NCI-H1694 treated with DMSO at 0.1 percent for 48 hours (cell line): ENCODE measurements at places on chromosomes 16 and 17.

DNA sequence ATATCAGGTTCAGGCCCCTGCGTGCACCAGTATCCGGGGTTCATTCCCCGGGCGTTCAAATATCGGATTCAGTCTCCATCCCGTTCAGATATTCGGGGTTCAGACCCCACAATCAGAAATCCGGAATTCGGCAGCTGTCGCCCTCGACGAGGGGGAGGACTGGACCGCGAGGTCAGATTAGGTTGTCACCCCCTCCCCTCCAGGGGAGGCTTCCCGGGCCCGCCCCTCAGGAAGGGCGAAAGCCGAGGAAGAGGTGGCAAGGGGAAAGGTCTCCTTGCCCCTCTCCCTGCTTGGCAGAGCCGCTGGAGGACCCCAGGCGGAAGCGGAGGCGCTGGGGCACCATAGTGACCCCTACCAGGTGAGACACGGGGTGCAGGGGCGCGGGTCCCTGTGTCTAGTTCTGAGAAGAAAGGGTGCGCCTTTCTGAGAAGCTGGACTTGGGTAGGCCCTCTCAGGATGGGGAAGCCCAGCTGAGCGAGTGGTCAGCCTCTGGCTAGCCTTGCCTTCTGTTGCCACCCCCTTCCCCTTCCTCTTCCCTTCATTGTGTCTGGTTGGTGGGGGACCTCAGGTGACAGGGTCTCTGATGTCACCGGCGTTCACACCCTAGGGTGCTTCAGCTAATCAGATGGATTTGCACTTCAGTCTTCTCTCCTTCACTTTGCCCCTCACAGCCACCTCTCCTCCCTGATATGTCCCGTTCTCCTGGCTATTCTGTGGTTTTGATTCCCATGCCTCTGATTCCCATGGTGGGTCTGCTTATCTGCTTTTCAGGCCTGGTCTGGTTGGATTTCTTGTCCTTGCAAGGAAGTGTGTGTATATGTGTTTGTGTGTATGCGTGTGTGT, 844 bp downstream of the TAOK2 start:
- no peak for DNase-seq

- DNase-seq: no peak
Observed at GRCh38 chr17:7854851-7855659, at the start of gene TMEM88. Gene TMEM88, plus strand, starts transcription at chr17:7855066. Its CDS starts 9 bp downstream, at chr17:7855075.

- no peak for DNase-seq
Observed at GRCh38 chr16:20107083-20107482, 33.4 kb upstream of the GPR139 start.

GRCh38 chr17:45345554-45346215, 28.9 kb upstream of the MAP3K14 start:
- no peak for DNase-seq

DNA sequence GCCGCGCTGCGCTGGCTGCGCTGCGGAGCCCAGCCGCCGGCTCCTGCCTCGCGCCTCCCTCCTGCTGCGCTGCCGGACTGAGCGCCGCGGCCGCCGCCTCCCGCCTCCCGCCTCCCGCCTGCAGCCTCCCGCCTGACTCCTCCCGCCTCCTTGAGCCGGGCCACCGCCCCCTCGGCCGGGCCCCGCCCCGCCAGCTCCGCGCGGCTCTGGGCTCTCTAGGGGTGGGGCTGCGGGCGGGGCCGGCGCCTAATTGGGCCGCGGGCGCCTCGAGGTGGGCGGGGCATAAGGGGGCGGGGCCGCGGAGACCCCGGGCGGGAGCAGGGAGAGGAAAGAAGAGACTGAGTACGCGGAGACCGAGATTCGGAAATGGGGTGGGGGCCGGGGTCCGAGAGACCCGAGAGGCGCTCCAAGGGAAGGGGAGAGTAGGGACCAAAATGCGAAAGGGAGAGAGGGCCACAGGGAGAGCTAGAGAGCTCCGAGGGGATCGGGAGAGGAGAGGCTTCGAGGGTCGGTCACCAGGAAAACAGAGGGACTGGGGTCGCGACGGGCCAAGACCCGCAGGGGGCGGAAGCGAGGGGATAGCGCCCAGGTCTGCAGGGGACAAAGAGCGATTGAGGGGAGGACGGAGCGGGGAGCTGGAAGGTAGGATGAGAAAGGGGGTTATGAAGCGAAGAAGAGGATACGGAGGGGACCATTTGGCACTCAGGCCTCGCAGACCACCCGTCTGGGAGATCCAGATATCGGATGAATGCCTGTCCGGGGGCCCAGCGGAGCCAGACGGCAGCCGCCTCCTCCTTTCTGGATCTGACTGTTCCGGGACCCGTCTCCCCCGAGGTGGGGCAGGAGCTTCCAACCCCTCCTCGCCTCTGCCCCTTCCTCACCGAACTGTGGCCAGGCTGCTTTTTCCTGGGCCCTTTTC, at the start of gene C1QL1:
C1QL1 (minus strand) TSS at position 79 of the 919 bp plus-strand sequence. CDS start 255 bp downstream, outside the sequence.
- peak; percentile 90 for DNase-seq

DNA sequence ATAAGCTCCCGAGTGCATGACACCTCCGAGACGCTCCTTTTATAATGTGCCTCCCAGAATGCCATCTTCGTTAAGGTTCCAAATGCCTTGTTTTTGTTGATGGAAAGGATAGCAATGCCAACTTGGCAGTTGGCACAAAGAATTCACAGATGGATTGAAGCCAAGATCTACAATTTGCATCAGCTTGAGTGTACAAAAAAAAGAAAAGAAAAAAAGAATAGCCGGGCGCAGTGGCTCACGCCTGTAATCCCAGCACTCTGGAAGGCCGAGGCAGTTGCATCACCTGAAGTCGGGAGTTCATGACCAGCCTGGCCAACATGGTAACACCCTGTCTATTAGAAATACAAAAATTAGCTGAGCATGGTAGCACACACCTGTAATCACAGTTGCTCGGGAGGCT, 7.6 kb downstream of the TBC1D16 start:
- DNase-seq: peak; percentile 56

DNA sequence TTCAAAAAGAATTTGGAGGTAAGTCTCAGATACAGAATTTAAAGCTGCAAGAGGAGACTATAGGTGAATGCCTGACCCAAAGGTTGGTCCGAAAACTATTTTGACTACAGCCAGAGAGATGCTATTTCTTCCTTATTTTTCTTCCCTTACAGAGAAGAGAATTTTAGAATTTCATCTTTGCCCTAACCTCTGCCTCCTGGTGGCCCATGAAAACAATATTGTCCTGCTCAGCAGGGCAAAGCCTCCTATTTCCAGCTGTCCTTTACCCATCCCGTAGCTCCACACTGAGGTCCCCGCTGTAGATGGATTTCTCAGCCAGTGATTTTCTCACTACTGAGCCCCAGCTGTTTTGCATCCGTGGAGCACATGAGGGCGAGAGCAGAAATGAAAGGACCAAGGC, 24.6 kb downstream of the HOXB1 start:
- no peak for DNase-seq
